NCI-H2171 (cell line): ENCODE measurements at places on chromosomes 11 and 22.

GRCh38 chr22:46287873-46288751 is 8.6 kb upstream of the GTSE1 start:
- DNase-seq, result no peak

- DNase-seq, result no peak
Observed at GRCh38 chr11:696955-697491, 1.4 kb downstream of the TMEM80 start.

DNA sequence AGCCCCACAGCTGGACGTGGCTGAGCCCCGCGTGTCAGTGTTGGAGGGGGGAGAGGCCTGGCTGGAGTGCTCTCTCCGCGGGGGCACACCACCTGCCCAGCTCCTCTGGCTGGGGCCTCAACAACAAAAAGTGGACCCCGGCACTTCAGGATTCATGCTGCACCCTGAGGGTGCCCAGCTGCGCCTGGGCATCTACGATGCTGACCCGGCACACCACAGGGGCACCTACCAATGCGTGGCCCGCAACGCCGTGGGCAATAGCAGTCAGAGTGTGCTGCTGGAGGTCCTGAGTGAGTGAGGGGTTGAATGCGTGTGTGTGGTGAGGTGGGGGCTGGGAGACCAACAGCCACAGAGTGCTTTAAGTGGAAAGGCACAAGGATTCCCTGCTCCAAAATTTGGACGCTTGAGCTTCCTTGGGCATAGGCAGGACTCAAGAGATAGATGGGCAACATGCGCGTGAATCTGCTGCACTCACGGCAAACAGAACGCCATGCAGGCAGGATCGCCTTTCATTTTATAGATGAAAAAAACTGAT is 7.6 kb downstream of the VSIG10L2 start:
- no peak for DNase-seq

- DNase-seq, result no peak
Observed at GRCh38 chr22:46830841-46831240, 68.4 kb downstream of the TBC1D22A start.

DNA sequence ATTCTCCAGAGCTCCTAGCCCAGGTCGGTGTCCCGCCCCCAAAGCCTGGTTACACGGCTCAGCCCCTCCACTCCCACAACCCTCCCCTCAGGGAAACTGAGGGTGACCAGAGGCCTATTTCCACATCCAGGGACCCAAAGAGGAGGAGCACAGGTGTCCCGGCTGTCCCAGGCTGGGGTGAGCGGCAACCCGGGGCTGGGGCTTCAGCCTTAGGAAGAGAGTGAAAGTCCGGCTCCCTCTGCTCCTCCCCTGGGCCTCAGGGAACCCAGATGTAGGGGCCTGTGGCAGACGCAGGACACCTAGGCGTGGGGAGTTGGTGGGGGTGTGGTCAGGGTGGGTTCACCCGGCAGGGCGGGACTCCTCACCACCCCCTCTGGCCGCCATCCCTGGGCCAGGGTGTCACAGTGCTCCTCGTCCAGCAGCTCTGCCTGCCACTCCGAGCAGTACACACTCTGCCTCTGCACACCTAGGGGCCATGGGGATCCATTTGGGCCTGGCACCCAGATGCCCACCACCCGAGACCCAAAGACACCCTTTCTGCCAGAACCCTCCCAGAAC is 63.1 kb downstream of the ARFGAP3 start:
- DNase-seq, result no peak

GRCh38 chr22:27795053-27795452 is 6.5 kb downstream of the MN1 start:
- no peak for DNase-seq

GRCh38 chr11:3195251-3196160 is 23.1 kb downstream of the MRGPRG start:
- DNase-seq, result no peak

DNA sequence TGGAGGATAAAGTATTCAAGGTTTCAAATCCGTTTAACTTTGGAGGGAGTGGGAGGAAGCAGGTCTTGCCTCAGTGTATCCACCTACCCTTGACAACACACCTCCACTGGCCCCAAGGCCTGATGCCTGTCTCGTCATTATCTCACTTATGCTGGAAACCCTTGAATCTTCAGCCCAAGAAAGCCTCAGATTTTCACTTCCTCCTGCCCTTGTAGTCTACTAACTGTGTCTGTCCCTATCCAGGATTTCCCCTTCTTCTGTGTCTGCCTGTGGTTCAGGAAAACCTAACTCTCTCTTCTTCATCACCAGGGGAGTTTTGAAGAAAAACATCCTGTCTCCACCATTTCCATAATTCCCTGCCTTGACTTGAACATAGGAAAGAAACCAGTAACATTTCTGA is 56.1 kb downstream of the SYT9 start:
- DNase-seq, result no peak

DNA sequence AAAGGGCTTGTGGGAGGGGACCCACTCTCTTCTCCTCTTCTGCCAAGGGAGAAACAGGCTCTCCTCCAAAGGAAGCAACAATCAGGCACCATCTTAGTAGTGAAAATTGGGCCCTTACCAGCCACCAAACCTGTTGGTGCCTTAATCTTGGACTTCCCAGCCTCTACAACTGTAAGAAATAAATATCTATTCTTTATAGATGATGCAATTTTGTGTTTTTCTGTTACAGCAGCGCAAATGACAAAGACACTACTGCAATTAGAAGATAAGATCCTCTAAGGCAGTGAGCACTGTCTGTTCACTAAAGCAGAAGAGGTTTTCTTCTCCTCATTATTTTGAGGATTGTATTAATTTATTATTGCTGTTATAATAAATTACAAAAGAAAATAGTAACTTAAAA is 691.4 kb upstream of the CCDC179 start:
- no peak for DNase-seq

- DNase-seq, result no peak
Observed at GRCh38 chr22:22838148-22838786, 49.3 kb upstream of the IGLL5 start.

DNA sequence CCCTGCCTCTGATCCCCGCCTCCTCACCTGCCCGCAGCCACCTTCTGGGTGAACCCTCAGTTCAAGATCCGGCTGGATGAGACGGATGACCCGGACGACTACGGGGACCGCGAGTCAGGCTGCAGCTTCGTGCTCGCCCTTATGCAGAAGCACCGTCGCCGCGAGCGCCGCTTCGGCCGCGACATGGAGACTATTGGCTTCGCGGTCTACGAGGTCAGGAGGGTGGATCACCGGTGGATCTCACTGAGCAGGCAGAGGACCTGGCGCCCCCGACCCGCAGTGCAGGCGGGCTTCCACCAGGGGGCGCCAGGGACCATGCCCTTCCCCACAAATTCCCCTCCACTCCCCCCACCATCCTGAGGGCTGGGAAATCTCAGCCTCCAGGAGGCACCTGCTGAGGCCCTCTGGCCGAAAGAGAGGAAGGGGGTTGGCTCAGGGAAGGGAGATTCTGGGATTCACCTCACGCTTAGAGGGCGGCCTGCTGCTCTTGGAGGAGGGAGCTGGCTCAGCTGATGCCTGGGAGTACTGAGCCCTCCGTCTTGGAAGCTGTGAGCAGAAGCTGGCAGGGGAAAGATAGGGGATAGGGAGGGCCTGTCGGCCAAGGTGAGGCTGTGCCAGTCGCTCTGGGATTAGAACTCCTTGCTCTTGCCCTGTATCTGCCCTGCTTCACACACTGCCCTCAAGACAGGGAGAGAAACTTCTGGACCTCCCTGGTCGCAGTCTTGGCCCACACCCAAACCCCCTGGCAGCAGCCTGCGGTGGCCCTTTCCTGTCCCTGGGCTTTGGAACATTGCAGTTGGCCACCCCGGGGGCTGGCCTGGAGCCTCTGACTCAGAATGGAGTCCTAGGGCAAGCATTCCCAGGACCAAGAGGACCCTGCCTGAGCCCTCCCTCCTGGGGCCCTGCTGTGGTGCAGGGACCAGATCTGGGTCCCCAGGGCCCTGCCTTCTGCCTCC is 23.2 kb downstream of the CAPN1 start:
- DNase-seq, result no peak

GRCh38 chr22:25494774-25495173 is 69.7 kb upstream of the GRK3 start:
- DNase-seq, result no peak

- no peak for DNase-seq
Observed at GRCh38 chr22:27142286-27142685, 484.9 kb downstream of the MIAT start.

GRCh38 chr11:68254421-68254820 is 17.4 kb downstream of the C11orf24 start:
- no peak for DNase-seq

DNA sequence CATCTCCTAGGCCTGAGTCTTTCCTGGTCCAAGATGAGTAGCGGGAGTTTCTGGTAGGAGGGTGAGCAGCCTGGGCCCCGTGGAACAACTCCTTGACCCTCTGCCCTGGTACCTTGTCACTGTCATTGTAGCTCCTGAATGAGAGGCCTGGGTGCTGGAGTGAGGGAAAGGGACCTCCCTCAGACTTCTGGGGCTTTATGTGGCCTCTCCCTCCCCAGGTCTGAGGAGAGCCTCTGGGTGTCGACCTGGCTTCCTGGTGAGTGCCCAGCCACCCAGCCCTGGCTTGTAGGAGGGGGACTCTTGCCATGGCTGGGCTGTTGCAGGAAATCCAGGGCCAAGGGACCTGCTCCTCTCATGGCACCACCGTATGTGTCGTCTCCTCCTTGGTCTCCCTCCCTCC is 3.9 kb downstream of the P2RY2 start:
- no peak for DNase-seq

GRCh38 chr11:40360206-40360798 is 1099.2 kb downstream of the LRRC4C start:
- DNase-seq, result no peak

GRCh38 chr22:21640810-21641209 is 1.3 kb upstream of the SDF2L1 start:
- no peak for DNase-seq

DNA sequence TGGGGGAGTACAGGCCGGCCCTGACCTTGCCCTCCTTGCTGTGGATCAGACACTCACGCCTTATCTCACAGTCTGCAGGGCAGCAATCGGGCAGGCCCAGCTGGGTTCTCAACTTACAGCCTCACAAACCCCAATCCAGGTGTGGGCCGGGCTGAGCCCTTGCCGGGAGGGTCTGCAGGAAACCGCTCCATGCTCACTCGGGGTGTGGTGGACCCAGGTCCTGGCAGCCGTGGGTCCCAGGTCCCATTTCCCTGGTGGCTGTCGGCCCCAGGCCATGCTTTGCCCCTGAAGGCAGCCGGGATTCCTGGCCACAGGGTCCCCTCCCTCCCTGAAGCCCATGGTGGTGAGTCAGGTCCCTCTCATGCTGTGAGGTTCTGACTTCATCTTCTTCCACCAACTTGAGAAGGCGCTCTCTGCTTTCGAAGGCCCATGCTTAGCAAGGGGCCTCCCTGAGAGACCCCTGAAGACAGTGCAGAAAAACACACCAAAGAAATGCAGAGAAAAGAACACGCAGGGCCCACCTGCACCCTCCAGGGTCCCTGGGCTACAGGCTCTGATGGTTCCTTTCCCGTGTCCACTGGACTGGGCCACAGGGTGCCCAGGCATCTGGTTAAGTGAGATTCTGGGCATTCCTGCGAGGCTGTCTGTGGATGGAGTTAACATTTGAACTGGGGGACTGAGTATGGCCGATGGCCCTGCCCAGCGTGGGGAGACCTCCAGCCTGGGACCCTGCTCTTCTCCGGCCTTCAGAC is 588.2 kb downstream of the BRD1 start:
- no peak for DNase-seq

- no peak for DNase-seq
Observed at GRCh38 chr11:111462329-111462728, 49.9 kb downstream of the BTG4 start.

- DNase-seq, result no peak
Observed at GRCh38 chr11:95461348-95461747, 230.3 kb upstream of the SESN3 start.

DNA sequence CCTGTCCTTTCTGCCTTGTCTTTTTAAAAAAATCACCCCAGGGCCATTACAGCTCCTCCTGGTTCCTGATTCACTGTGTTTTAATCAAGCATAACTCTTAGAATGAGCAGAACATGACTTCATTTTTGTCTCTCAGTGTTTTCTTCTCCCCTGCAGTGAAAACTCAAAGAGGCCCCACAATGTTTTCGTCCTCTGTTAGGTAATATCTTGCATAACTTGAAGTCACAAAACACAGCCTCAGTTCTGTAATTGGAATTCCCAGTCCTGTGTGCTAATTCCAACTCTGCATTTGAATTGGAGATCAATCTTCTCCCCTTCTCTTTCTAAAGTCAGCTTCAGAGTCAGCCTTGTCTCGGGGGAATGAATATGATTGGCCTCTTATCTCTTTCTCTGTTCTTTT is 186.5 kb upstream of the NAV2 start:
- no peak for DNase-seq
